GM04503 (cell line): ENCODE measurements at places on chromosomes 3 and 15.

- DNase-seq: no peak
Observed at GRCh38 chr3:60536420-60536819, 714.8 kb downstream of the FHIT start.

GRCh38 chr15:92787116-92787515, 113.0 kb upstream of the CHD2 start:
- DNase-seq: no peak

GRCh38 chr15:36428102-36428845, 151.2 kb upstream of the CDIN1 start:
- DNase-seq: peak; percentile 100

GRCh38 chr15:63380151-63380807, 1.4 kb downstream of the CA12 start:
- no peak for DNase-seq

DNA sequence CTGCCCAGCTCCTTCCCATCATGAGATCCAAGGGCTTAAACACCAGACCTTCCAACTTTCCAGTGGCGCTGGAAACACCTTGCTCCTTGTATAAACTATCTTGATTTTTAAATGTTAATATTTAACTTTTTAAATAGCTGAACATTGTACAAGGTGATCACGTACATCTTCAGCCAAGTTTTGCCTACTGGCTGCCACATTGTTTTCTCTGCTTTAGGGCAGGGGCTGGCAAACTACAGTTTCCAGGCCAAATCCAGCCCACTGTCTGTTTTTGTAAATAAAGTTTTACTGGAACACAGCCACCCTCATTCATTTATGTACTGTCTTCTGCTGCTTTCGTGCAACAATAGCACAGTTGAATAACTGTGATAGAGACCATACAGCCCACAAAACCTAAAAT, 27.6 kb upstream of the FOXP1 start:
- DNase-seq: no peak

- peak; percentile 47 for DNase-seq
Observed at GRCh38 chr15:100902436-100903167, 16.6 kb upstream of the LRRK1 start.

- no peak for DNase-seq
Observed at GRCh38 chr3:153285982-153286381, 124.0 kb downstream of the RAP2B start.

- no peak for DNase-seq
Observed at GRCh38 chr15:40380636-40381035, 1.9 kb upstream of the KNSTRN start.

DNA sequence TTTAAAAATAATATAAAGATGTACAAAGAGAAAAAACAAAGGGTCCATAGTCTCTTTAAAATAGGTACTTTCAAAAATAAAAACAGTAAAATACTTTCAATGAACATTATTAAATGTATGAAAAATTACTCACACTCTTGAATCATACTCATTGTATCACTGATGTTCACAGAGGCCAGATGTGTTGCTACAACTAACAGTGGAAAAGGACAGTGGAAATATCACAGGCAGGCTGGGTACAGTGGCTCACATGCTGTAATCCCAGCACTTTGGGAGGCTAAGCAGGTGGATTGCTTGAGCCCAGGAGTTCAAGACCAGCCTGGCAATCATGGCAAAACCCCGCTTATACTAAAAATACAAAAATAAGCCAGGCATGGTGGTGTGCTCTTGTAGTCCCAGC, 26.8 kb downstream of the NPHP3 start:
- DNase-seq: no peak

DNA sequence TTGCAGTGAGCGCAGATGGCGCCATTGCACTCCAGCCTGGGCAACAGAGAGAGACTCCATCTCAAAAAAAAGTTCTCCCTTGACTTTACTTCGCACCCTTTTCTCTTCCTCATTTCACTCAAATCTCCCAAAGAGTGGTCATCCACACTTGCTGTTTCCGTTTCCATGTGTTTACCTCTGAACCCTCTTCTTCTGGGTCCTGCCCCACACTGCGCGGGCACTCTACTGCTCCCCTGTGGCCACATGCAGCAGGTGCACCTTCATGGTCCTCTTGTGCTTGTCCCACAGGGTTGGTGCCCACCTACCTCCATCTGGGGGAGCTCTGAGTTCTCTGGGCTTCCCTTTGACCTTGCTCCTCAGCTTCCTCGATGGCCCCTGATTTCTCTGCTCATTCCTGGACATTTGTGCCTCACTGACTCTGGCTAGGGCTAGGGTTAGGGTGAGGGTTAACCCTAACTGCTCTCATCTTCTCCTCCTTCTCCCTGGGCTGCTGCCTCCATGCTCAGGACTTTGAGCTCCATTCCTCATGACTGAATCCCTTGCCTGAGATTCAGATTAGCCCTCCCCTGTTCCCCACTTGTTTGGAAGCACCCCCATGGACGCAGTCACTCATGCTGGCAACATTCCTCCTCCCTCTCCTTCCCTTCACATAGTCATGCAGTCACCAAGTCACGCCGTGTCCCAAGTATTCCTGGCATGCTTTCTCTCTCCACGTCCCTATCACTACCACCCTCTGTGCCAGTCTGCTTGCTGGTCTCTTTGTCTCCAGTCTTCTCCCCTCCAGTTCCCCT, 26.6 kb upstream of the KY start:
- DNase-seq: no peak

DNA sequence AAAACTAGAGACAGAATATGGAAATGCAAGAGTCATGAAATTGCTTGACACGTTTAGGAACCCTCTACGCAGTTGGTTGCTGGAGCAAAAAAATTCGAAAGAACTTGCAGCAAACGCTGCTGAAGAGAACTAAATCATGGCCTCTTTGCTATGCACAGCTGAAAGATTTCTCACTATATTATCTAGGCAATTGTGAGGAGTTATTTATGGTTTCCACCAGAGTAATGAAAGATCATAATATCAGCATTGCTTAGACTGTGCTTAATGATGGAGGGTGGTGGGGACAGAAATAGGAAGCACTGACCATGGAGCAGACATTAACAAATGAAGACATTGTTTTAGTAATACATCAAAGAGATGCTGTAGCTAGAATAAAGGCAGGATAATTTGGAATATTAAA, 593.4 kb upstream of the ZNF717 start:
- no peak for DNase-seq

GRCh38 chr15:77617476-77618230, 15.1 kb downstream of the LINGO1 start:
- no peak for DNase-seq

DNA sequence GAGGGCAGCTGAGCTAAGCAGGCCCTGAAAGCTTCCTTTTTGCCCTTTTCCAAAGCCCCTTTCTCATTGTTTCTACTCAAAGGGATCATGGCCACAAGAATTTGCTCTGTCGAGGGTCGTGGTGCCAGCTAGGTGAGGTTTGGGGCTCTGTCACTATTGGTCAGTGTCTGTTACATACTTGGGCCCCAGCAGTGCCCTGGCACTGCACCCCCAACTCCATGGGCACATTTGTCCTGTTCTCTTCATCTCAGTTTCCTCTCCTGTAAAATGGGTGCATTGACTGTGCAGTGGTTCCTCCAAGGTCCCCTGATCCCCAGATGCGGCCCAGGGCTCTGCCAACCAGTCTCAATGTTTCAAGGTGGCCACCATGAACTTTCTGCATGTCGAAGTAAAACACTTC, 62.1 kb downstream of the SLC6A6 start:
- DNase-seq: no peak

DNA sequence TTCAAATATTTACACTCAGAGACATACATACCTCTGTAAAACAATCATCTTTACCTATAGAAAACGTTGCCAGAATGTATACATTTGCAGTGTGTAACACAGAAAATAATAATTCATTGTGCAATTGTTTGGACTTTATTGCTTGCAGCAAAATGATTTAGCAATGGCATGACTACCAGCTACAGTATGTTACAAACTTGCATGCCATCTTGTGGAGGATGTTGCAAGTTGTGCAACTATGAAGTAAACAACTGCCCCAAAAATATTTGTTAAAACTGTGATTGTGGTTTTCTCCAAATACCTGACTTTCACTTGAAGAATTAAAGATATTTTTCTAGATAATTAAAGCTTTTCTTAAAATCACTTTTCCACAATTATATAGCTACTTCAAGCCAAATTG, 27.1 kb upstream of the C3orf49 start:
- peak; percentile 58 for DNase-seq

DNA sequence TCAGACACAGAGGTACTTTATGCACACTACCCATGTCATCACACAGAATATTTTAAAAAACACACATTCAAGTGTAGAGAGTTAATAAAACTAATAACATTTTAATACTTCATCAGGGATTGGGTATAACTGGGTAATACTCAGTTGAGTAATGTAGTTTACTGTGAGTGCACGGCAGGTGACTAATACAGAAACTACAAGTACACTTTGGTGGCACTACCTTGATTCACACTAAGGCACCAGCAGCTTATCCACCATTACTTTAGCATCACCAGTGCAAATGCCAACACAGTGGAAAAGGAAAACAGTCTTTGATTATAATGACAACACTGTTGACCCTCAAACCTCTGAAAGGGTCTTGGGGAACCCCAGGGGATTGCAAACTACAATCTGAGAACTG, 33.6 kb downstream of the ZNF280D start:
- no peak for DNase-seq

DNA sequence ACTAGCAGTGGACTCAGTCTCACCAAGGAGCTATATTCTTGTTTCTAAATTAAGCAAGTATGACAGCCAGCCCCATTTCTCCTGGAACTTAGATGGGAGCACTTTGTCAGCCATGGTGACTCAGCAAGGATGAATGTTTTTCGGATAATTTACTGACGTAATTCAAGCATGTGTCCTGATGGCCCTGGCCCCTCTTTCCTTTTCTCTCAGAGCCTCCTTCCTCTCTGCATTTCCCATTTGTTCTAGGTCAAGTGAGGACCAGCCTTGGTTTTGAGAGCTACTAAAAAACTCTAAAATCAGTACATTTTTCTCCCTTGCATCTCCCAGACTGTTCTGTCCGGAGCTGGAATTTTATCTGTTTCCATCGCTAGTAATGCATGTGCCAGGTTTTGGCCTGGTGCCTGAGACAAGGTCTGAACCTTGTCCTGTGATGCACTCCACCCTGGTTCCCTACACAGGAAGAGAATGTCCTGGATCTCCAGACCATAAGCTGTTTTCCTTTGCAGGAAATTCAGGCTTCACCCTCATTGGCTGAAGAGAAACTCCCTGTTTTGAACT, 256.6 kb upstream of the ROPN1 start:
- peak; percentile 60 for DNase-seq

DNA sequence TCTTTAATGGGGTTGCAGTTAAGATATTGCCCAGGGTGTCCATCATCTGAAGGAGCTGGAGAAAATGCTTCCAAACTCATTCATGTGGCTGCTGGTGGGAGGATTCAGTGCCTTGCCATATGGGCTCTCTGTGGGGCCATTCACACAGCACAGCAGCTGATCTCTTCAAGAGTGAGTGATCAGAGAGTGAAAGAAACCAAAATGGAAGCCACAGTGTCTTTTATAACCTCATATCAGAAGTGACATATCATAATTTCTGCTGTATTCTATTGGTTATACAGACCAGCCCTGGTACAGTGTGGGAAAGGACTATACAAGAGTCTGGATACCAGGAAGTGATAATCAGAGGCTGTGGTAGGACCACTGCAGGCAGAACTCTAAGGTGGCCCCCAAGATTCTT, 33.6 kb downstream of the HHLA2 start:
- no peak for DNase-seq

GRCh38 chr3:23611737-23612295, 193.9 kb upstream of the UBE2E1 start:
- DNase-seq: peak; percentile 27

DNA sequence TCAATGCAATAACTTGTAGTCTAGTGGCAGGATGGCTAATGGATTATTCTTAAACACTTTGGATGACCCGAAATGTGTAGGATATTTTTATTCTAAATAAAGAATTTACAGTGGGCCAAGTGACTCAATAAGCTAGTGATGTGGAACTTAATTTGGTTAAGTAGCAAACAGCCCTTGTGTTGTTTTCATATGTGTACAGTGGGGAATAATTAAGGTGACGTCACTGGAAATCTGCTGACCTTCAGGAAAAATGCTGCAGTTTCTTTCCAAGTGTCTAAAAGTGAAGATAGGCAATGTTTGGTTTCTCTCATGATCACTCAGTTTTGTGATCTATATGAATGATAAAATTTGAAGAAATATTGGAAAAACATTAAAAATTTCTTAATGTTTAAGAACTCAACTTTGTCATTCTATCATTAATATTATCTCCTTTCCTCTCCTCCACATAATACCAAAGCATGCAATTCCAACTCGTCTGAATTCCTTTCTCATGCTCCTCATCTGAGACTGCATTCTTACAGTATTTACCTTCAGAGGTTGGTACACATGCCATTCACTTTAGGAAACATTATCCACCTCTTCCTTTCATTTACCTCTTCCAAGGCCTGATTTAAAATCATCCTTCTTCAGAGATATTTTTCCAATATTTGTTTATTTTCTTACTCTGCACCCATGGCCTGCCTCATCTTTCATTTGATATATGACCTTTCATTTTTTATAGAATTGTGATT, 414.6 kb upstream of the ARPP21 start:
- no peak for DNase-seq

DNA sequence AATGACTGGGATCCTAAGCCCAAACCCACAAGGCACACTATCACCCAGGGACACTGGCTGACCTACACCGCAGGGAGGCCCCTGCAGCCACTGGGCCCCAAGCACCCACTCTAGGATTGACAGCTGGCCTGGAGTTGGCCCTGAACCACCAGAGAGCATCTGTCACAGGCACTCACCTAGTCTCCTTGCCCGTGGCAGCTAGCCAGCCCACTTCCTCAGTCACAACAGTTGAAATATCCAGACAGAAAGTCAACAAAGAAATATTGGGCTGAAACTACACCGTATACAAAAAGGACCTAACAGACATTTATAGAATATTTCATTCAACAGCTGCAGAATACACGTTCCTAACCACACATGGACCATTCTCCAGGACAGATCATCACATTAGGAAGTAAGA, 5.2 kb upstream of the SPINK8 start:
- DNase-seq: no peak

DNA sequence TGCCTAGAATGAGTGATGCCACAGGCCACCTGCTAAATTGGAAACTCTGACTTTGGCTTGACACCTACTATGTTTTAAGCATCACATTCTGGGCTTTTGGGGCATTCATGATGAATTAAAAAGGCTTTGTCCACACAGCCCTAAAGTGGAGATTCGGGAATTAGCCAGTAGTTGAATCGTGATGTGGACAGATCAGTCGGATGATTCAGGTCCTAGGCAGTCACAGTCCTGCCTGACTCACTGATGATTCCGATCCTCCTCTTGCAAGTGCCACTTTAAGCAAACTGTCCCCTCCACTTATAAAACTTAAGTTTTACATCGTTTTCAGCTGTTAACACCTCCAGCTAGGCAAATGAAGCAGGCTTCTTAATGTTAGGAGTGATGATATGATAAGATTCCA, 75.3 kb downstream of the SYNPR start:
- DNase-seq: no peak
